Memory B cell (primary cell): ENCODE measurements at places on chromosomes 7 and 10.

- no peak for DNase-seq
Observed at GRCh38 chr10:17954861-17955260, 3.1 kb downstream of the SLC39A12 start.

DNA sequence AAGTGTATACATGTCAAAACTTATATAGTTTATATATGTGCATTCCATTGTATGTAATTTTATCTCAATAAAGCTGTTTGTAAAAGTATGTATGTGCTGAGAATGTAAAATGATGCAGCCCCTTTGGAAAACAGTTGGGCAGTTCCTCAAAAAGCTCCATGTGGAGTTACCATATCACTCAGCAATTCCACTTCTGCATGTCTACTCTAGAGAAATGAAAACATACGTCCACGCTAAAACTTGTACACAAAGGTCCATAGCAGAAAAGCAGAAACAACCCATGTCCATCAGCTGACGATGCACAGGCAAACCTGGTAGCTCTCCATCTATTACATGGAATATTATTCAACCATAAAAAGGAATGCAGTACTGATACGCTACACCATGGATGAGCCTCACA is 8.3 kb upstream of the RGS10 start:
- no peak for DNase-seq

DNA sequence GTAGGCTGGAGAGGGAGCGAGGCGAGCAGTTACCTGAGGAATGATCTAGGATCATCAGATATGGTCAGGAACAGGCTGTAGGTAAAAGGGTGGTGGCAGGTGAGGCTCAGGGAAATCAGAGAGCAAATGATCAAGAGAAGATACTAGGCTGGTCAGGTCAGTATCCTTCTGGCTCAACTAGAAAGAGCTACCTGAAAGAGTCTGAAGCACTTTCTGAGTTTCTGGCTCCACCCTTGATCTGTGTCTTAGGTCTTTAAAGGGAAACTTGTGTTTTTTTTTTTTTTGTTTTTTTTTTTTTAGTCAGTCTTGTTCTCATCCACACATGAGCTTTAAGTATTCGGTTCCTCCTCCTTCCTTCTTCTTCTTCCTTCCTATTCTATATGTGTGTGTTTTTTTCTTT is 10.5 kb downstream of the ADAM22 start:
- no peak for DNase-seq

GRCh38 chr7:131574741-131575140 is 18.3 kb upstream of the PODXL start:
- no peak for DNase-seq

- peak; percentile 62 for DNase-seq
Observed at GRCh38 chr7:135512135-135512887, 2.4 kb upstream of the CNOT4 start.

GRCh38 chr10:44333511-44333910 is 51.4 kb downstream of the CXCL12 start:
- DNase-seq: no peak

GRCh38 chr10:62373995-62374861 is at the start of gene ZNF365:
Gene ZNF365 (plus strand): TSS chr10:62374369. CDS start chr10:62376194, 1,825 bp downstream.
- no peak for DNase-seq

GRCh38 chr10:6039711-6040110 is 22.5 kb downstream of the IL2RA start:
- no peak for DNase-seq

GRCh38 chr10:29826221-29826620 is 191.4 kb upstream of the SVIL start:
- no peak for DNase-seq

GRCh38 chr10:102491136-102491535 is 11.4 kb downstream of the ACTR1A start:
- no peak for DNase-seq

DNA sequence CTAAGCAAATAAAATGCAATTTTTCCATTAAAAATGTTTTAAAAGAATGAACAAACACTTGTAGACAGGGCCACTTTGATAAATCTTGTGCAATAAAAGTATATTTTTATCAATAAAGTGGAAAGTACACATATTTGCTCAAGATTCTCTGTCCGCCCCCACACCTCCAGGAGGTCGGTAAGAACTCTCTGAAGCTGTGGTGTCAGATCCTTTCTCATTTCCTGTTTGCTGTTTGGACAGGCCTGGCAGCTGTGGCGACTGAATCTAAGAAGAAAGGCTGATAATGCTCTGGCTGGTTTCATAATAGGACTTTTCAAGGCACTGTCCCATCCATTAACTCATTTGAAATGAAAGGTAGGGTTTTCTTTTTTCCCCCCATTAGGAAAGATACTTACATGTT is 15.3 kb upstream of the ASB4 start:
- DNase-seq: no peak

GRCh38 chr7:93232673-93233018 is 480 bp downstream of the VPS50 start:
- DNase-seq: no peak

DNA sequence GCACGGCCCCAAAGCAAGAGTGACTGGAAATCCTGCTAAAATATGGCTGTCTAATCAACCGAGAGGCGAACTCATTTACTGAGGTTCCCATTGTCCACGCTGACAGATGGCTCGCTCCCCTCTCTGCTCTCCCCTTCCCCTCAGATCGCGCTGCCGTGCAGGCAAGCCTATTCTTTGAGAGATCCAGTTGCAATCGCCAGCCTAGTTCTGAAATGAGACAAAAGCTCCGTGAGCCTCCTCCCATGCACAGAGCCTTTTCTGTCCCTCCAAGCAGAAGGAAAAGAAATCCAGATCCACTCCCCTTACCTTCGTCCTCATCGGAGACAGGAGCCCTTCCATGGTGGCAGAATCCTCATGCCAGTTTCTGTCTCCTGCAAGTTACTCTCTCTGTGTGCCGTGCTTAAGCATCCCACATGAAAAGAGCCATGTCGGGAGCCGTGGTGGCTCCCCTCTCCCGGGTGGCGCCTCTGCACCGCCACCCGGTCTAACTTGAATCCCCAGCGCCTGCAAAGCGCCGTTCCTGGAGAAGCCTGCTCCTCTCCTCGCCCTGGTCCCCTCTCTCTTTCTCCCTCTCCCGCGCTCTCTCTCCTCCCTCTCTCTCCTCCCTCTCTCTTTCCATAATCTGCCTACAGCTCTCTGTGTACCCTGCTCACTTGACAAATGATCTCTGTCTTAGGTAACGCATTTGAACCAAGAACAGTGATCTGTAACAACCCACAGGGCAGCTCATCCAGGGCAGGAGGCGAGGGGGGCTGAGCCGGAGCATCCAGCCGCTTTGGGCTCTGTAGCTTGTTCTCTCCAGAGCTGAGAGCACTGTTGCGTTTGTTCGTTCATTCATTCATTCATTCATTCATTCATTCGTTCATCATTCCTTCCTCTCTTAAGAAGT is 156.8 kb downstream of the FRMD4A start:
- no peak for DNase-seq

DNA sequence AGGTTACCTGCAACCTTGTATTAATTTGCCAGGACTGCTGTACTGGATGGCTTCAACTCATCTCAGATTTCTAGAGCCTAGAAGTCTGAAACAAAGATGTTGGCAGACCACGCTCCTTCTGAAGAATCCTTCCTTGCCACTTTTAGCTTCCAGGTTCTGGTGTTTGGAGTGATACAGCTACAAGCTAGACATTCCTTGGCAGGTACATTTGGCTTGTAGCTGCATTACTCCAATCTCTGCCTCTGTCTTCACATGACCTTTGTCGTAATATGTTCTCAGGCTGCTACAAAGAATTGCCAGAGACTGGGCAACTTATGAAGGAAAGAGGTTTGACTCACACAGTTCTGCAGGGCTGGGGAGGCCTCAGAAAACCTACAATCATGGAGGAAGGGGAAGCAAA is 146.3 kb downstream of the GALNT17 start:
- no peak for DNase-seq

DNA sequence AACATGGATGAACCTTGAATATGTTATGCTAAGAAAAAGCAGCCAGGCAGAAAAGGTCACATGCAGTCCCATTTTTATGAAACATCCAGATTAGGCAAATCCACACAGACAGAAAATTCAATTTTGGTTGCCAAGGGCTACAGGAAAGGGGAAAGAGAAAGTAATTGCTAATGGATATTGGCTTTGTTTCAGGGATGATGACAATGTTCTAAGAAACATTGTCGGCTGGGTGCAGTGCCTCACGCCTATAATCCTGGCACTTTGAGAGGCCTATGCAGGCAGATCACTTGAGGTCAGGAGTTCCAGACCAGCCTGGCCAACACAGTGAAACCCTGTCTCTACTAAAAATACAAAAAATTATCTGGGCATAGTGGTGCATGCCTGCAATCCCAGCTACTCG is 23.0 kb downstream of the ZNF33B start:
- DNase-seq: no peak

DNA sequence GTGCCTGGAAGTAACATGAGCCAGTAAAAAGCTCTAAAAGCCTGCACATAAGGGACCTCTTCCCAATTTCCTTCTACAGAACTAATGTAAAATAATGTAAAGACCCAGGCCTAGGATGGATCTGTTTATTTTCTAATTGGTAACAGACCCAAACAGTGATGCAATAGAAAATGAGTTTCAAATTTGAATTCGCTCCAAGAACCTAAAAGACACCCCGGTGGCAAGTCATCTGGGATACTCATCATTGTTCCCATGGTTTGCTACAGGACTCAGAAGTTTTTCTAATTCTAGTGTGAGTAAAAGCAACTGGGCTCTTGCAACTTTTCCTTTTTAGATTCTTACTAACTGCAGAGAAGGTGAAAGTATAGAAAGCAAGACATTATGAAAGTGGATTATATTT is 271.3 kb upstream of the CACNA2D1 start:
- no peak for DNase-seq

DNA sequence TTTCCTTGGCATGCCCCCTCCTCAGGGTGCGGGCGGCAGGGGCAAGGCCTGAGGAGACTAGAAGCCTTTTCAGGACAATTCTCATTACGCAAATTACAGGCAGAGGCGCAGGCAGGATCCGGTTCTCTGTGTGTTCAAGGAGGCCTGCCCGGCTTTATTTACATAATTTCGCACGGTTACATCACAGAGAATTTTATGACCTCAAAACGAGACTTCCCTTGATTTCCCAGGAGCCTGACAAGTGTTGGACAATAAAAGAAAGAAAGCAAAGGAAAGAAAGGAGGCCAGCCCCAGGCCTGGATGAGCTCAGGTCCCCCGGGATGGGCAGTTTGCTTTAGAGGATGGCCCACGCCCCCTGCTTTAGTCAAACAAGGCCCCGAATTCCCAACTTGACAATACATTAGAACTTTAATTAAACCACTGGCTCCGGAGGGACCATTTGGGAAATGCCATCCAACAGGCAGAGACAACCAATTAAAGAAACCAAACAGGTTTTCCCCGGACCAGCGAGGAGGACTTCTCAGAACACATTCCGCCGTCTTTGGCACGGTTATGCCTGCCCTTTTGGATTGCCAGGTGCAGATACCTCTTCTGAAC is 2.9 kb downstream of the MNX1 start:
- no peak for DNase-seq

GRCh38 chr7:128425850-128426249 is 16.1 kb upstream of the IMPDH1 start:
- peak; percentile 76 for DNase-seq

DNA sequence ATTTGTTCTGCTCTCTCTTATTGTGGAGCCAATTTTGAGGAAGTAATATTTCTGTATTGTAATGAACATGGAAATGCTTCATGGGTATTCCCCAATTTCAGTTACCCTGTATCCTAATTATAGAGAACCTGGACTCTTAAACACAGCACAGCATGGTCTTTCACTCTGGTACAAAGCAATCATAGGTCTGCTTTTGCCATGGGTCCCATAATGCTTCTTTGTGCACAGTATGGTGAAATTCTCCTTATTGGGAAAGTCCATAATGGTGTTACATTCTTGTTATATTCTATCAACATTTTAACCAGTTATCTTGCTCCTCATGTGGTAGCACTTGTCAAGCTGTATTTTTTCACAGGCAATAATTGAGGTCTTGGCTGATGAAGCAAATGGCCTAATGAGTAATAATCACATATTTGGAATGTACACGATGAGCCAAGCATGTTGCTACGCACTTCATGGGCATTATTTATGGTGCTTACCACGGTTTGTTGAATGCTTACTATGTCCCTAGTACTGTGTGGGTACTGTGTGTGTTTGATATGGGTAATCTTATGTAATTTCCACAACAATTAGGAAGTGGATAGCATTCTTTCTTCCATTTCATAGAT is 42.9 kb downstream of the PRKG1 start:
- DNase-seq: no peak

DNA sequence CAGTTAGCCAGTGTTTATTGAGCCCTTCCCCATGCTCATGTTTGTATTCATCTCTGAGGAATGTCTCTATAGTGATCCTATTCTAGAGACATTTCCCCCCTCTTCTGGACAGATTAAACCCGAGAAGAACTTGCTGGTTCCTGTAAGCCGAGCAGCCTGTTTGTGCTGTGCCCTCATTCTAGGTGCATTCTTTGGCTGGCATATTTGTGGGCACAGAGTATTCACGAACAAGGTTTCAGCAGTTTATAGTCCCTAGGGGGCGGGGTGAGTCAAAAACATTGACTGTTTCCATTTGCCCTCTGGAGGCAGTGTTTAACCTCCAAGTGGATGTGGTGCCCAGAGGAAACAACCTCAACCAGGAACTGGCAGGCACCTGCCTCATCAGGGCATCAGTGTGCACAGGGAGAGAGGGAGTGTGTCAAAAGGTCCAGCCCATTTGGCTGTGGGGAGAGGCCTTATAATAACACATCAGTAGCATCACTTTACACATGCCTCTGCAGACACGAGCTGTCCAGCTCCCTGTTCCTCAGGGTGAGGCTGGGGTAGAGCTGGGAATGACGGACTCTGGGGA is 273.3 kb upstream of the LRGUK start:
- DNase-seq: no peak

DNA sequence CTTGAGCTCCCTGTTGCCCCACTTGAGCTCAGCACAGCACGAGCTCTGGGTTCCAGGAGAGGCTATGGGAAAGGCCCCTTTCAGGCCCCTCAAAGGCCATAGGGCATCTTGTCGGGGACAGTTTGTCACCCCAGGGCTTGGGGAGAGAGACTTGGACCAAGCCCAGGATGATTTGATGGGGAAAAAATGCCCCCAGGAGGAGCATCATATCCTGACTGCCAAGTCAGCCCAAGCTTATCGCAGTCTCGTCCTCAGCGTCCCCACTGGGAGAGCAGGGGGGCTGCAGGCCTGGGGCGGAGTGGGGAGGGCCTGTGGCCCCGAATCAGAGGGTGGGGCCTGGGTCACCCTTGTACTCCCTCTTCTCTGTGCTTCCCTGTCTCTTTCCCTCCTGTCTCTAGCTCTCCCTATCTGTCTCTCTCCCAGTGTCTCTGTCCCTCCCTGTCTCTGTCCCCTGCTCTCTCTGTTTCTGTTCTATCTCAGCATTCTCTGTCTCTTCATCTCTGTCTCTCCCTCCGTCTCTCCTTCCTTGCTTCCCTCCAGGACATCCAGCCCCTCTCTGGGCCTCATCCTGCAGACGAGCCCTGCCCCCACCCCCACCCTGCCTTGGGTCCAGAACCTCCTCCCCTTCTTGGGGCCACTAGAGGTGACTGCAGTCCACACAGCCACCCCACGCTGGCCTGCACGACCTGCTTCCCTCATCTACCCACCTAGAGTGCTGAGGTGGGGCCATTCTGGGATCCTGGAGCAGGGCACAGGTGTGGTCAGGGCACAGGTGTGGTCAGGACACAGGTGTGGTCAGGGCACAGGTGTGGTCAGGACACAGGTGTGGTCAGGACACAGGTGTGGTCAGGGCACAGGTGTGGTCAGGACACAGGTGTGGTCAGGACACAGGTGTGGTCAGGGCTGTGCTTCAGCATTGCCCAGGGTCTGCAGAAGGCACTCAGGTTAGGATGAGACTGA is 17.3 kb upstream of the GRIFIN start:
- DNase-seq: no peak

- DNase-seq: no peak
Observed at GRCh38 chr7:55939514-55940123, 12.1 kb upstream of the MRPS17 start.
